ENCODE measurements at places on chromosomes 7 and 10. TPM values are rescaled to one million over a fixed set of nuclear protein-coding genes. Genes with fewer than 3 reads are reported as not detected.

LRRC61 gene
- not detected for total RNA-seq

NEURL1 gene
- total RNA-seq = 0.39 TPM

ADAM12 gene
- 142 TPM for total RNA-seq

MET gene
- 6.2 TPM for total RNA-seq

CCDC136 gene
- 6.6 TPM for total RNA-seq

All from subcutaneous preadipocyte (primary cell).